ENCODE measurements at places on chromosomes 7 and 10.

GRCh38 chr7:123131556-123131955 lies 68.2 kb downstream of the SLC13A1 start:
- no peak for DNase-seq

DNA sequence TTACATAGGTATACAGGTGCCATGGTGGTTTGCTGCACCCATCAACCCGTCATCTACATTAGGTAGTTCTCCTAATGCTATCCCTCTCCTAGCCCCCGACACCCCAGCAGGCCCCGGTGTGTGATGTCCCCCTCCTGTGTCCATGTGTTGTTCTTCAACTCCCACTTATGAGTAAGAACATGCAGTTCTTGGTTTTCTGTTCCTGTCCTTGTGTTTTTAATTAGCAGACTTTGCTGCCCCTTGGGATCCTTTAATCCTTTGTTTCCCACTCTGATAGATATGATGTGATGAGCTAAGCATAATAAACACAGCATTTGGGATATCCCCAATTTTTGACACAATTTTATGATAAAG lies 71.1 kb upstream of the PALS2 start:
- no peak for DNase-seq

- DNase-seq, result no peak
Measured at GRCh38 chr10:80855348-80855971, 317.8 kb downstream of the SH2D4B start.

- DNase-seq, result no peak
Measured at GRCh38 chr7:133919810-133920209, 207.3 kb upstream of the LRGUK start.

DNA sequence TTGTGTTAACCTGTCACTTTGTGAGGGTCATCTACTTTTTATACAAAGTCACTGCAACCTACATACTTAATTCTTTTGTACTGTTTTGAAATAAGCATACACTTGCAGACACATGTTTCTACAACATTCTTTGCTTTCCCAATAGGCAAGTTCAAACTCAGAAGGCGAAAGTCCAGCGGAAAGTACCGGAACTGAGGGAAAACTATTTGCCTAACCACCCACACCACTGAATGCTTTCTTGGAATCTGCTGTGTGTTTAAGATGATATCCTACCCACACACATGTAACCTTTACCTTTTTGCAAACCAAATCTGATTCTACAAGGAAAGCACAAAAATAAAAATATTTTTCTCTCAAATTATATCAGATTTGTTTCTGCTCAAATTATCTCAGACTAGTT lies 139.4 kb upstream of the AGR3 start:
- DNase-seq, result no peak

GRCh38 chr10:78223088-78223487 lies 189.4 kb downstream of the RPS24 start:
- no peak for DNase-seq

DNA sequence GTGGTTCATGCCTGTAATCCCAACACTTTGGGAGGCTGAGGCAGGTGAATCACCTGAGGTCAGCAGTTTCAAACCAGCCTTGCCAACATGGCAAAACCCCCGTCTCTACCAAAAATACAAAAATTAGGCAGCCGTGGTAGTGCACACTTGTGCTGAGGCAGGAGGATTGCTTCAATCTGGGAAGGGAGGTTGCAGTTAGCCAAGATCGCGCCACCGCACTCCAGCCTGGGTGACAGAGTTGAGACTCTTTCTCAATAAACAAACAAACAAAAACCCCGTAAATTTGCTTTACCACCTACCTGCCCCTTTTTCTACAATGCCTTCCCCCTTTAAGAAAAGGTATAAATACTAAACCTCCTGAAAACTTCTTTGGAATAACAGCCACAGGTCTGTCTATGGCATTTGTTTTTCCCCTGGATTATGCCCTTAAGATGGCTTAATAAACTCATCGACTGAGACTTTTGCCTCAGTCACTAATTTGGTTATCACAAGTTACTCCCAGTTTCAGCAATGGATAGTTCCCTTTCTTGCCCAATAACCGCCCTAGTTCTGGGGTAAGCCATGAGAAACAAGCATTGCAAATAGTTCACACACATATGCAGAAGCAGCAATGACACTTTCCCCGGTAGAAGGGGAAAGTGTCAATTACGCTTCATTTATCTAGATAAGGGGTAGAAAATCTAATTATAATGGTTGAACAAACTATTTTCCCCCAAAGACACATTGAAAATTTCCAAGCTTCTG lies 52.8 kb upstream of the SVIL start:
- DNase-seq, result no peak

GRCh38 chr7:70577078-70577477 lies 554.9 kb upstream of the GALNT17 start:
- no peak for DNase-seq
